ENCODE measurements at places on chromosomes 3 and 15.

DNA sequence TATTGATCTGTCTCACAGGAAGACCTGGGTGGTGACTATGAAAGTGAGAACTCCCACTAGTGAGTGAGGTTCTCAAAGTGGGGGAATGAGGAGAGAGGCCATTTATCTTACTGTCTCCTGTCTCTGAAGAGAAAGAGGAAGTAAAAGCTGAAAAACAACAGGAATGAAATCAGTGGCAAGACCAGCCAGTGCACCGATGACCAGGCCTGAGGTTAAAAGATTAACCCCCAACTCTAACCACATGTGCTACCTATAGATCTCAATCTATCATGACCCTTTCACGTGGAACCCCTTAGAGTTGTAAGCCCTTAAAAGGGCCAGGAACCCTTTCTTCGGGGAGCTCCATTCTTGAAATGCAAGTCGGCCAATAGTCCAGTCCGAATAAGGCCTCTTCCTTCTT, 239.3 kb upstream of the CNTN6 start:
- no peak for DNase-seq
- no peaks in the 10 kb centered on the region for H3K36me3 ChIP-seq
- no peak overlapping the region for H3K4me3 ChIP-seq
- H3K27me3 ChIP-seq: no peaks in the 10 kb centered on the region

GRCh38 chr3:42425736-42426407, 15.5 kb upstream of the LYZL4 start:
- no peaks in the 10 kb centered on the region for H3K36me3 ChIP-seq
- no peak overlapping the region for H3K27ac ChIP-seq
- H3K4me3 ChIP-seq: no peak overlapping the region
- DNase-seq: no peak

DNA sequence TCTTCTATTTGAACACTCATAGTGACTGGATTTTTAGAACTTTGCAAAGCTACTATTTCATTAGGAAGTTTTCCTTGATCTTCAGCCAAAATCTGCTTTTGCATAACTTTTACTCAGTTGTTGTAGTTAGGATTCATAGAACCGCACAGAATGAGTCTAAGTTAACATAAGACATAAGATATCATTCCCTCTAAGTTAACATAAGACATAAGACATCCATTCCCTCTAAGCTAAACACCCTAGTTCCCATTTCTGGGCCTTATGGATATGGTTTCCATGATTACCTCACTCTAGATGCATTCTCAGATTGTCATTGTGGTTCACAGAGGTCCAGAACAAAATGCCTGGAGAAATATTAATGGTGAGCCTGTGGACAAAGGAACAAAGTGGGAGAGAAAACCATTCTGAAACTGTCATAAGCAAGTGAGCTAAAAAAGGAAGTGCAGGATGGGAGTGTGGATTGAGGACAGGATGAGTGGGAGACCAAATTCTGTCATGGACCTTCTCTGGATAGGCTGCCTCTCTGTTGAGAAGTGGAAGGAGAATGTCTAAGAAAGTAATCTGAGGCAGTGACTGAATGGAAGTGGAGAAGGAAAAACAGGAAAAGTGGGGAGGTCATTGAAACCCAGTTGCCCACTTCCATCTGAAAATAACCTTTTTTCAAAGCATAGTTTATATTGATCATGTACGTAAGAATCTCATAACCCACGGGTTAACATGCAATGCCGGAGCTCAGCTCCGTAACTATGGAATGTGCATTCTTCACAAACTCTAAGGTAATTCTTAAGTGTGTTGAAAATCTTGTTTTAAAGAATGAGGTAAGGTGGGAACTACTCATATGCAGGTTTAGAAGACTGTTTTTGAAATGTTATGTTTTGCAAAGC, 37.4 kb upstream of the SECISBP2L start:
- peaks cover 8% of the 10 kb centered on the region for H3K27me3 ChIP-seq
- H3K27ac ChIP-seq: no peak overlapping the region
- no peak for DNase-seq
- no peak overlapping the region for H3K4me3 ChIP-seq
- H3K36me3 ChIP-seq: no peaks in the 10 kb centered on the region

GRCh38 chr15:39075311-39075710, 505.6 kb upstream of the THBS1 start:
- no peak overlapping the region for H3K27ac ChIP-seq
- H3K4me3 ChIP-seq: no peak overlapping the region
- H3K27me3 ChIP-seq: peaks cover 9% of the 10 kb centered on the region
- no peaks in the 10 kb centered on the region for H3K36me3 ChIP-seq

DNA sequence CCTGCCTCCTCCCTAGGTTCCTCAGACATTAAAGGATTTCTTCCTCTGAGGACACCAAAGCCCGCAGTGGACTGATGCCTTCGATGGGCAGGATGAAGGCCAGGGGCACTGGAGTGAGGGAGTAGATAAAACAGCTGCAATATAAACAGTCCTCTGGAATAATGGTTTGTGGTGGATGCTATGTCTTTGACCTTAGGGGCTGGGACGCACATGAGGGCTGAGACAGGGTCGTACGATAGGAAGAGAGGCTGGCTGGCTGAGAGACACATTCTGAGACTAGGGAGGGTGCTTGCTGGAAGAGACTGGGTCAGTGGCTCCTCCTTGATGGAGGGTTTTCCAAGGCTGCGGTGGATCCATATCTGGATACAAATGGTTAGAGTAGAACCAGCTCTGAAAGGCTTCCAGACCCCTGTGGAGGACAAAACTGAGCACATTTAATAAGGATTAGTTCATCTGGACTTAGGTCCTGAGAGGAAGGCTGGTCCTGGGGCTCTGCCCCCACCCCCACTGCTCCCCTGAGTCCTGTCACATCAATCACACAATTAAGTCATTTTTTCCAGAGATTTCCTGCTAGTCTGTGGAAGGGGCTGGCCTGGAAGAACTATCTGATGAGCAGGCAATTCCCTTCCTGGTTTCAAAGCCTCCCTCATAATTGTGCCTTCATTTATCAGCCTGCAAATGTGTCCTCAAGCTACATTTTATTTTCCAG, 15.8 kb downstream of the TBC1D21 start:
- no peak for DNase-seq
- no peak overlapping the region for H3K27ac ChIP-seq
- no peaks in the 10 kb centered on the region for H3K36me3 ChIP-seq
- no peak overlapping the region for H3K4me3 ChIP-seq
- H3K4me1 ChIP-seq: no peaks in the 10 kb centered on the region

GRCh38 chr3:196537319-196537984, 22.3 kb upstream of the SMCO1 start:
- H3K27me3 ChIP-seq: no peaks in the 10 kb centered on the region
- no peaks in the 10 kb centered on the region for H3K36me3 ChIP-seq
- no peak overlapping the region for H3K4me3 ChIP-seq
- peaks cover 3% of the 10 kb centered on the region for H3K4me1 ChIP-seq
- DNase-seq: peak; percentile 40

DNA sequence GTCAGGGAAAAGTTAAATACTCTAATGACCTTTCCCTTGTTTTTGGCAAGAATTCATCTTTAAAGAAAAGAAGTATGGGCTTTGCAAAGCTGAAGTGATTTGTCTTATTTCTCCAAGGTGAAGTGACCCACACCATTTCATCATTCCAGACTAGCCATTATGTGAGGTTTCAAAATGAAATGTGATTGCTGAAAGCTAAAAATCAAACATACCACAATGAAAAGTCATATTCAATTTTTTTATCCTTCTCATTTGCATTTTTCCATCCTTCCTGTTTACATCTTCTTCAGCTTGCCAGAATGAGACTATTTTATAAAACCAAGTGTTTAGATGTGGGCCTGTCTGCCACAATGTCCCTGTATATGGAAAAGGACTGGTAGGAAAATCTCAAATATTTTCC, 142.3 kb upstream of the STRIT1 start:
- peaks cover 4% of the 10 kb centered on the region for H3K27me3 ChIP-seq
- H3K36me3 ChIP-seq: no peaks in the 10 kb centered on the region
- no peak overlapping the region for H3K27ac ChIP-seq
- DNase-seq: no peak
- no peaks in the 10 kb centered on the region for H3K4me1 ChIP-seq

DNA sequence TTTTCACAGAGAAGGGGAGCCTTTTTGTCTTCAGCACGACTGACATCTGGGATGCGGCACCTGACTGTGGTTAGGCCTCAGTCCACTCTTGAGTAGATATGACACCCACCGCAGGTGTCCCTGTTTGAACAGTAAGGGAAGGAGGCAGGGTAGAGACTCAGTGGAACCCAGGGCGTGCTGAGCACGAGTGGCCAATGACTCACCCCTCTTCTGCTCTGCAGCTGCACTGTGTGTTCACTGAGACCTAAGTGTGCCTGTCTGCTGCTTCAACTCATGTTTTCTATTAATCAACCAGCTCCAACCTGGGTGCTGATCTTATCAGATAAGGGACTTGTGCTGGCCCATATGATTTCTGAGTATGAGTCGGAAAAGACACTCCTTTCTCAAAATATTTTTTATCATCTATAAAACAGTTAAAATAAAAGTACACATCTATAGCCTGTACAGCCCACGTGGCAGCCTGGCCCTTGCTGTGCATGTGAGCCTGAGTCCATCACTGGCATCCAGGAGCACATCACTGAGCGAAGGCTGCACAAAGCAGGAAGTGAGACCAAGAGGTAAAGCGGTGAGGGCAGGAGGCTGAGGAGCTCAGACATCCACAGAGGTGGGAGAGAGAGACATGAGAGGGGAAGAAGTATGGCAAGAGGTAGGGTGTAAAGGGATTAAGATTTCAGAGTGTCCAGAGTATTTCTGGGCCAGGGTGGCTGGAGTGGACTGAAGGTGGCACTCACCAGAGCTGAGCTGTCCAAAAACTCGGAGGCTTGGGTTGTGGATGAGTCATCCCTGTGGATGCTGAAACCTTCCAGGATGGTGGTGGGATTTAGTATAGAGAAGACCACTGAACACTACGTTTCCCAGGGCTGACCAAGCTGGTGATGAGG, 49.2 kb downstream of the SLC41A3 start:
- DNase-seq: no peak
- H3K4me1 ChIP-seq: peaks cover 9% of the 10 kb centered on the region
- peak overlapping the region; percentile 68 for H3K27ac ChIP-seq
- H3K4me3 ChIP-seq: no peak overlapping the region

DNA sequence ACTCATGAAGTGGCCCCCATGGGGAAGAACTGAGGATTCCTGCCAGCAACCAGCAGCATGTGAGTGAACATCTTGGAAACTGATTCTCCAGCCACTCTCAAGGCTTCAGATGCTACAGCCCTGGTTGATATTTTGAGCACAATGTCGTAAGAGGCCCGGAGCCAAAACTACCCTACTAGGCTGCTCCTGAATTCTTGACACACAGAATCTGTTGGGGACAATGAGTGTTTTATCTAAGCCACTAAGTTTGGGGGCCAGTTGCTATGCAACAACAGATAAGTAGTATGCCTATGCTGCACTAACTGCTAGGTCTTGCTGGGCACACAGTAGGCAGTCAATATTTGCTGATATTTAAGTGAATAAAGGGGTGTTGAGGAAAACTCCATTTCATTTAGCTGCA, 89.9 kb upstream of the CHL1 start:
- DNase-seq: no peak
- no peak overlapping the region for H3K4me3 ChIP-seq
- no peak overlapping the region for H3K27ac ChIP-seq
- H3K4me1 ChIP-seq: no peaks in the 10 kb centered on the region
- no peaks in the 10 kb centered on the region for H3K36me3 ChIP-seq
- H3K27me3 ChIP-seq: no peaks in the 10 kb centered on the region

- H3K4me3 ChIP-seq: no peak overlapping the region
- H3K36me3 ChIP-seq: no peaks in the 10 kb centered on the region
- no peak overlapping the region for H3K27ac ChIP-seq
- no peaks in the 10 kb centered on the region for H3K27me3 ChIP-seq
- no peaks in the 10 kb centered on the region for H3K4me1 ChIP-seq
These were observed 10.4 kb downstream of the SLITRK3 start for GRCh38 chr3:165185707-165186327.

DNA sequence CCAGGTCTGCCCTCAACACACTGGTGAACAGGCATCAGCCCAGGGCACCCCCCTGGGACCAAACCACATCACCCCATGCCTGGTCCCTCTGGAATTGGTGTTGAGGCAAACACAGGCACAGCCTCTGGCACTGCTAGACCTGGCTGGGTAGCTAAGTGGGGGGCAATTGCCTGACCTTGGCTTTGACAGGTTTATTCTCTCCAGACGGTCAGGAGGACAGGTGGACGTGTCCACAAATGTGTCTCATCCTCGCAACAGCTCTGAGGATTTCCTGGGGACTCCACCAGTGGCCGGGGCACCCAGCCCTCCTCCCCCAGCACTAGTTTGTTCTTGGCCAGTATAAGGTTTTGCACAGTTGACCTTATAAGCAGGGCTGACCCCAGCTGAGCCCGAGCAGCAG, 31.3 kb downstream of the TKT start:
- H3K4me1 ChIP-seq: peaks cover 4% of the 10 kb centered on the region
- no peak overlapping the region for H3K4me3 ChIP-seq
- no peaks in the 10 kb centered on the region for H3K27me3 ChIP-seq
- DNase-seq: no peak
- no peak overlapping the region for H3K27ac ChIP-seq

DNA sequence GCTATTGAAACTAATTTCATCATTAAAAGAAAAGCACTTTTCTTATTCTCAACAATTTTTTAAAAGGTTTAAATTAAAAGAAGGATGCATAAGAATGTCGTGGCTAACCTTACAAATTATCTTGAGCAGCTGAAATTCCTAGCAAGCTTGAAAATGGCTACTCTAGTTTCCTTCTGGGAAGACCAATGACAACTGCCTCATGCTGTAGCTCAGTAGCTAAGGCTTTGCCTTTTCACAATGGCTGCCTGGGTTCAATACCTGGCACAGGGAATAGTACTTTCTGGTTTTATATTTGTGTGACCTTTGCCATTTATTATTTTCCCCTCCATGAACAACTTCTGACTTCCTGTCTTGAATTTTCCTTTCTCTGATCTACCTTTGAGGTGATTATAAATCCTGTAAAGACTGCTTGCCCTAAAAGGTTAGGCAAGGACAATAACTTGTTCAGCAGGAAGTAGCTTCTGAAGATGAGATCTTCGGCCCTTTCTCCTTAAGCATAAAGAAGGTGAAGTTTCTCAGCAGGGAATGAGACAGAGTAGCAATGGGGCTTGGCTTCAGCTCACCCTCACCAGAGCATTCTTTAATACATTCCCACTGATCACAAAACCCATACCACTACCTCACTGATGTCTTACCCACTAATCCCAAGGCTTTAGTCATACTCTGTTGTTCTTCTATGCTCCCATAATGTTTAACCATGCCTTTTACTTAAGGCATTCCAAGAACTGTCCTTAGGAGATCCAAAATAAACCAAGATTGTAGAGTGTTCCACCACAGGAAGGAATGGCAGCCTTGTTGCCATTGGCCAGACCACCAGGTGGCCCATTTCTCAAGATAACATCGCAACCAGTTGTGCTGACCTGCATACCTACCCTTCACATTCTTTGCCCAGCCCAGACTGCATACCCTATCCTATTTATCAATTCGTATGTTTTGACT, 276.8 kb downstream of the ULK4 start:
- H3K4me3 ChIP-seq: no peak overlapping the region
- H3K27me3 ChIP-seq: no peaks in the 10 kb centered on the region
- no peaks in the 10 kb centered on the region for H3K36me3 ChIP-seq
- no peak for DNase-seq
- H3K27ac ChIP-seq: no peak overlapping the region
